ENCODE measurements at places on chromosomes 12 and 14.

DNA sequence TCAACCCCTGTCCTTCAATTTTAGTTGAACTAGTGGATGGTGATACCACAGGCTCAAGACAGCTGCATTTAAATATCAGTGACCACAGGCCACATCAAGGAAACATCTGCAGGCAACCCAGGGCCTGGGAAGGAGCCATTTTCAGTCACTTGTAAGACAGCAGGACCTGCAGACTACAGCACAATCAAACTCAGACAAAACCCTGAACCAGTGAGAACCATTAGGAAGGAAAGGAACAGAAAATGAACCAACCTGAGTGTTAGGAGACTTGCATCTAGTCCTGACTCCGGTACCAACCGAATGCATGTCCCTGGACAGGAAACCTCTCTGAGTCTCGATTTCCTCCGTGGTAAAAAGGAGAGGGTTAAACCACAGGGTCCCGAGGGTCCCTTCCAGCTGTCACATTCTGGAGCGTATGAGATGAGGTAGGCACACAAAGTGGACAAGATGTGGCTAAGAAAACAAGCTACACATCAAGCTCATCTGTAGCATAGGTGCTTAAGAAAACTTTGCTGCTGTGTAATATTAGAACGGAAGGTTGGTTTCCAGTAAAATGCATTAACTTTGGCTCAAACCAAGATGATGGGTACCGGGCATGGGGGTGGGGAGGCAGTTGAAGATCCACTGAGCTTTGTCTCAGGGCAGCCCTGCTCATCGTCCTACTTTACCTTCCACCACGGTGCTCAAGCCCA, 1.6 kb upstream of the CDKN1B start:
- DNase-seq = no peak

DNA sequence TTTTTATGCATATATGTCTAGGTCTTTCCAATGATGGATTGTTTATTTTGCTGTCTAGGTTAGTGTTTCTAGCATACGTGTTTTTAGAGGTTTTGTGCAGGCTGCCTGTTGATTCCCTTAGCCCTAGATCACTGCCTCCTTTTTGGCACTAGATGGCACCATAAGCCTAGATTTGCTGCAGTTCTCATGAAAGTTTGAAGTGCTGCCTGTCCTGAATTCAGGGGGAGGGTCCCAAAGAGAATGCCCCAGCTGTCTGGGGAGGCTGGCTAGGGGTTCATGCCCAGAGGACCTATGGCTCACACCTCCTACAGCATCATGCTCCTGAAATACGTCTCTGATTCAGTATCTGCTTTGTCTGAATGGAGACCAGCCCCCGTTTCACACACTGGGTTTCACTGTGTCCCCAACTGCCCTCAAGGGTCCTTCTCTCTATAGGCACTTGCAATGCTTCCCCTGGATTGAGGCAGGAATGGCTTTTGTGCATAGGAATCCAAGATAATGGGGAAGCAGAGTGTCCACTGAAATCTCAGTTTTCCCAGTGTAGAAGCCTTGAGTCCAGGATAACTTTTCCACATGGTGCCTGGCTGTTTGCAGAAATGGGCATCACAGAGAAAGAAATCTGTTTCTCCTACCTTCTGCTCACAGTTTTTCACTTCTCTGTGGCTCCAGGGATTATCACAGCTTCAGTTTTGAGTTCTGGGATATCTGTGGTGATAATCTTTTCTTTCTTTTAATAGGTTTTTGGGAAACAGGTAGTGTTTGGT, 14.2 kb upstream of the TXNRD1 start:
- DNase-seq = peak; percentile 64

DNA sequence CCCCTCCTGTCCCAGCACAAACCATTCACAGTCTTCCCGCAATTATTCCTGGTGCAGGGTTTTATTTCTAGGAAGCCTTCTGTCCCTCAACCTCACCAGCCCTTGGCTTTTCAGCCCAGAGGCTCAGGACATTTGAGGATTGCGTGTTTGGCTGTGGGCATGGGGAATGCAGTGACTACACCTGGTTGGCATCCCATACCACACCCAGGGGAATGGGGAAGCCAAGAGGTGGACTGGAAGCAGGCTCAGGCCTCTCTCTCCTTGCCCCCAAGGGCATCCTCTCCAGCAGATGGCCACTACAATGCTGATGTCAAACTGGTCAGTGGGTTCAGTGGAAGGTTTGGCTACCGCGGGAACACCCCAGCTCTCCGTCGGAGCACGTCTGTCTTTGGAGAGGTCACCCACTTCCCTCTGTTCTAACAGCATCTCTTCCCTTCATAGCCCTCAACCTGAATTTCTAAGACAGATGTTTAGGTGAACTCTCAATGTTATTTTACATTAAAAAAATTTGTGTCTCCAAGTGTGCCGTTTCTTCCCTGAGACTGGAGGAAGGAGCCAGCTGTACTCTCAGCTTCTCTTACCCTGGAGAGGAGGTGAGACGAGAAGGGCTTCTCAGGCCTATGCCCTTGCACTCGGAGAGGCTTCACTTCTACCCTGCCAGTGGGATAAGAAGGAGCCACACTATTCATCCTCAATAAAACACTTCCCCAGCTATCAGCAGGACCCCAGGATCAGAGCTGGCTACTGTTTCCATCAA, 35.5 kb downstream of the DCAF4 start:
- peak; percentile 21 for DNase-seq

- no peak for DNase-seq
These were observed 336.3 kb downstream of the TMEM121 start for GRCh38 chr14:105862581-105863239.

- no peak for DNase-seq
These were observed 334.9 kb downstream of the SNAPC1 start for GRCh38 chr14:62097072-62097471.

DNA sequence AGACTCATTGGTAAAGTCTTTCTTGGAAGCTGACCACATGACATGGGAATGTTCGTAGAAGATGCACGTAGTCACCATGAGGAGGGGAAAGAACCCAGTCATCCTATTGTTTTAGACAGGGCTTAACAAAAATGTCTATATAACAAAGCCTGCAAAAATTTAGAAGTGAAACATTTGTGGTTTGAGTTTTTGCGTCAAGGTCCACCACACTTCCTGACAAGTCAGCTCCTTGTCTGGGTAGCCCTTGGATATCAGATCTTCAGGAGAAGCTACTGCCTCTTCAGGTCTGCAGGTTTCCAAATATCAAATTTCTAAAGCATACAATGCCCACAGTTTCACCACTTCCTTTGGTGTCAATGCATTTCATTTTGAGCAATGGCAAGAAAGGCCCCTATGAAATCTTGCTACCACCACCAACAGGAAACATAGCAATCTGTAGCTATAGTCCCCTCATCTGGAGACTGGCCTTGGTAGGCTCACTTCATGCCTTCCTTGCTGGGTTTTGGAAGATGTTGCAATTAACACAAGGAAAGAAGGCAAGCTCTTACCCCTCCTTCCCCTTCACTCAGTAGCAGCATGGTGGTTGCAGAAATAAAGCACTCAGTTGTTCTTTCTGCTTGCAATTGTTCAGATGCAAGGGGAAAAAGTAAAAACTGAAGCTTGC, 235.2 kb downstream of the PCNX1 start:
- DNase-seq = peak; percentile 99

DNA sequence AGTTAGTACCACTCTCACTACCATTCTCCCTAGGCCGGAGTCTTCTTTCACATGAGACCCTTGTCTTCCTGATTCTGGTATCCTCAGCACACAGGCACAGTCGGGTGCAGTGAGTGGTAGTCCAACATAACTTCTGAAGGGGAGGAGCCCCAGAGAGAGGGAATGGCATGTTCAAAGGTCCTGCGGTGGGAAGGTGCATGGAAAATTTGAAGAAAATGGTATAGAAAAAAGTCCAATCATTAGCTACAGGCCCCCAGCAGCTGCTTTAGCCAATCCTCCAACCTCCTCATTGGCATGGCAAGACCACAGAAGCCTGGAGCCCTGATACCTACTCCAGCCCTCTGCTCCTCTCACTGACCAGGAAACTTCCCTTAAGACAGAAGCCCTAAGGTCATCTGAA, 96.6 kb downstream of the ZFP36L1 start:
- no peak for DNase-seq

DNA sequence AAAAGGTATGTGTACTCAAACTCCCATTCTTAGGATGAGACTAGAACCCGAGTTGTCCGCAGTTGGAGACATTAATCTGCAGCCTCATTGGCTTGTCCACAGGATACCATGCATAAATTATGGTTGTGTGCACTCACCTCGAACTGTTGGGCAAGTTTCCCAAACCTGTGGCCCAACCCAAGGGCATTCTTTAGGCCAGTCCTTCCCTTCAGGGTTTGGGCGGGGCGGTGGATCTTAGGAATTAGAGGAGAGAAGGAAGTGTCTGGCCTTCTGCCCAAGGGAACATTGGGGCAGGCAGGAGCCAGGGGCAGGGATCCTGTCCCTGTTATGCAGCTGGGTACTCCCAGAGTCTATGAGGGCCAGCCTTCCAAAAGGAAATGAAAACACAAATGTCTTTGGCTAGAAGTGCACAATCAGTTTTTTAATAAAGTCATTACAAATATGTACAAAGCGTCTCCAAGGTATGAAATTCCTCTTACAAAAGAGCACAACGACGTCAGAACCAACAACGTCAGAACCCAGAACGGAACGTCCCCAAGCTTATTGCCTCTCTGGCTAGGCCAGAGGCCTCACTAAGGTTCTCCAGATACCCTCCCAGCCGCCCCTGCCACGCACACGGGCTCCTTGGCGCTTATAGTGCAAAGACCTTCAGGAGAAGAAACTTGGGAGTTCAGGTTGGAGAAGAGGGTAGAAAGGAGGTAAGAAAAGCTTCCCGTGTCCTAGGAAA, 25.3 kb downstream of the HRK start:
- DNase-seq = no peak

DNA sequence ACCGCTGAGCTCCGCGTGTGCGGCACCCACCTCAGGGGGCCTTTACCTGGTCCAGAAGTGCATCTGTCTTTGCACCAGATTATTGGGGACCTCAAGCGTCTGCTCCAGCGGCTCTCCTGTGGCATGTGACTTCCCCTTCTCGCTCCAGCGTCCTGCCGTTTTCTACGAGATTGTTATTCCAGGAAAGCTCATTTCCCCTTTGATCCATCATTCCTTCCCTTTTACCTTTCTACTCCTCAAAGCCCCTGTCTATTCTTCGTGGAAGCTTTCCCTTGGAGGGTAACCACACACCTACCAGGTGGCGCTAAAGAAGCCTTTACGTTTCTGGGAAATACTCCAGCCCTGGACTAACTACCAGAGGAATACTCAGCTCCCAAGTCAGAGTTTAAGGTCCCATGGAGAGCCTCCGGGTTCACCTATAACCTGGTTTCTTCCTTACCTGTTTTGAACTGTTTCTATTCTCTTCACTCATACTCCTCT, 1.5 kb downstream of the FKBP4 start:
- no peak for DNase-seq

DNA sequence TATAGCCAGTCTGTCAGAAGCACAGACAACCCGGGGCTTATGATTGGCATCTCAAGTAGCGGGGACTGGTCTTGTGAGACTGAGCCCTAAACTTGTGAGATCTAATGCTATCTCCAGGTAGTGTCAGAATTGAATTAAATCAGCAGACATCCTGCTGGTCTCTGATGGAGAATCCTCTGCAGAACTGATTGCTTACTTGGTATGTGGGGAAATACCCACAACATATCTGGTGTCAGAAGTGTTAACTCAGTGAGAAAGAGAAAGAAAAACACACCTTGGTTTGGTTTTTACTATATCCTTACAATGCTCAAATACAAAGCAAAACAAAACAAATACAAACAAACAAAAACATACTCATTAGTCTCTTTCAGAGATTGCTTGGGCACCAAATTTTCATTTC, 10.0 kb downstream of the SEL1L start:
- DNase-seq = no peak

- no peak for DNase-seq
These were observed 168.7 kb downstream of the TTC7B start for GRCh38 chr14:90647473-90648005.

GRCh38 chr12:12460935-12461922, 101.4 kb downstream of the DUSP16 start:
- DNase-seq = no peak

- peak; percentile 98 for DNase-seq
These were observed 13.0 kb downstream of the ZFP36L1 start for GRCh38 chr14:68779761-68780323.

GRCh38 chr12:113142886-113143332, 6.6 kb upstream of the CFAP73 start:
- DNase-seq = no peak

DNA sequence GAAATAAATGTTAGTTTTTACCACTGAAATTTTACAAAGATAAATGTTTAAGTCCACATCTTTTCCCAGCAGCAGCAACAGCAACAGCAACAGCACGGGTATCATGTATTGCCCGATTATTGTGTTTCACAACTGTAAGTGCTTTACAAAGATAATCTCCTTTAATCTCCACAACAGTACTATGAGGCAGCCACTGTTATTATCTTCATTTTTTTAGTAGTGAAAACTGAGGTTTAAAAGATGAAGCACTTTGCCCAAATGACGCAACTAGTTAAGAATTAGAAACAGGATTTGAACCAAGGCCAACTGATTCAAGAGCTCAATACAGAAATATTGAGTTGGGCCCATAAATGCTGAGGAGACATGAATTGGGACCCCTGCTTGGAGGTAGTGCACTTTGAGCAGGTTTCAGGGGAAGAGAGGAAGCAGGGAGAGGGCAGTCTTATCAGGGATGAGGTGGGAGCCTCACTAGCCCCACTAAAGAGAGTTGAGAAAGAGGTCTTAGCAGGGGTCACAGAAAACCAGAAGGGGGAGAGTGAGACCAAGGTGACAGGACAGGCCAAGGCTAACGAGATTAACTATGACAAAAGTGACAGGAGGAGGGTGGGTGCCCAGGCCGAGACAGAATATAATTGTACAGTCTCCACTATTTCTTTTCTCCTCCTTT, 15.3 kb downstream of the KRT2 start:
- DNase-seq = peak; percentile 5

DNA sequence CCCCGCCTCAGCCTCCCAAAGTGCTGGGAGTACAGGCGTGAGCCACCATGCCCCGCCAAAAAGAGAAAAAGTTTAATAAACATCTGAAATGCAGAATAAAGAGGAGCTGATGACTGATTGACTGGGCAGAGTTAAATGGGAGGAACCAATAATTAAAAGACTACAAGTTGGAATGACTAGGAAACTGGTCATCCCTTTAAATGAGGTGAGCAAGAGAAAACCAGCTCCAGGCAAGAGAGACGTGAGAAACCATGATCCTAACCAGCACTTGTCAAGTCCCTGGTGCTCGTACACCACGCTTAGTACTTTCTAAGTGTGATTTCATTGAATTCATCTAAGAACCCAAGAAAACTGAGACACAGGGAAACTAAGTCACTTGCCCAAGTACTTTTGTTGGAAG, 47.9 kb downstream of the MAP1LC3B2 start:
- no peak for DNase-seq

DNA sequence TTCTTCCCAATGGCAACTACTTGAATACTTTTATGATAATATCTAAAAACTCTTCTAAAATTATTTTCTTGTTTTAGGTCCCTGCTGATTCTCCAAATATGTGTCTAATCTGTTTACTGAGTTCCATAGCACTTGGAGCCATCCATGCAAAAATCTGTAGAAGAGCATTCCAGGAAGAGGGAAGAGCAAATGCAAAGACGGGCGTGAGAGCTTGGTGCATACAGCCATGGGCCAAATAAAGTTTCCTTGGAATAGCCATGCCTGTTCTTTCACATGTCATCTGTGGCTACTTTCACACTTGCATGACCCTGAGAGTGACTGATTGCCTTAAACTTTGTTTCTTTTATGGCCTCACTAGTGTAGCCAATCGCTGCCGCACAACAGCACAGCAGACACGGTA, 13.0 kb upstream of the EGLN3 start:
- DNase-seq = no peak

- no peak for DNase-seq
These were observed 72.4 kb upstream of the DICER1 start for GRCh38 chr14:95229749-95230148.

- peak; percentile 21 for DNase-seq
These were observed 28.8 kb downstream of the HECTD4 start for GRCh38 chr12:112353393-112353792.

All from fibroblast of skin of right biceps (primary cell).